ENCODE measurements at places on chromosomes 2 and 18.

- DNase-seq, result no peak
Observed at GRCh38 chr2:104790901-104791495, 62.9 kb upstream of the POU3F3 start.

- no peak for DNase-seq
Observed at GRCh38 chr2:149872041-149872440, 284.5 kb upstream of the MMADHC start.

DNA sequence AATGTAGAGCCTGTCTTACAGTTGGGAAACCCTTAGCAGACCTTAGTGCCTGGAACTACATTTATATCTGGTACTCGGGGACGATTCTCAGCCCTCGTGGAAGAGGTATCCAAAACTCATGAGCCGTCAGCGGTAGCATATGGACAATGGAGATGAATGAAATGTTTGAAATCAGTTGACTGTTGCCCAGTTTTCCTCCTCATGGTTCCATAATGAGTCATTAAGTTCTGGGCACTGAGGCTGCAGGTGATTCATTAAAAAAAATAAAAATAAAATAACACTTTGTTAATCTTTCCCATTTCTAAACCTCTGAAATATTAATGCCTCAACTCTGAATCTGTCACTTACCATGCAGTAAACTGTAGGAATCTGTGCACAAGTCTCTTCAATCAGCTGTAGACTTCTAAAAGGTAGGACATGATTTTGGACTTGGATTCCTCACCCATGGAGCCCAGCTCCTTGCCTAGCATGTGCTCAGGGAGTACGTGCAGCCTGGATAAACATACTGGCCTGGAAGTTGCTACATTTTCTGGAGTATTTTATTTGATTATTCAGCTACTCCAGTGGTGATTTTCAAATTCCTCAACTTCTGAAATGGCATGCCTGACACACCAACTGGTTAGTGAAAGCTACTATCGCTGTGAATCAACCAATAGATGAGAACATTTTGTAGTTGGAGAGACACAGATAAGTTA is 979.2 kb downstream of the CNTNAP5 start:
- no peak for DNase-seq

DNA sequence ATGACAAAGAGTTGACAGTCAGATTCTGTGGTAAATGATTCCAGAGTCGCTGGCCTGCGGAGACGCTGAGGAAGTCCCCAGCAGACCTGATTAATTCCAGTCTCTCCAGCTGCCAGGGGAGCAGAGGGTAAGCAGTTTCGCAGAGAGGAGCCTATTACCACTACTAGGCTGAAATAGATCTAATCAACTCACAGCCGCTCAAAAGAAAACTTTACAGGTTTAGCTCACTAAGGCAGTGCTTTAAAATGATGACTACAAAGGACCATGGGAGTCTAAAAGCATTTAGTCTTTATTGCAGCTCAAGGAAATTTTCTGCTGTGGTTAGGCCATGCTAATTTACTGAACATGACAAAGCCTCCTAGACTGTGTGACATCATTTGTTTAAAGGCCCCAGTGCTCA is 445.6 kb upstream of the POU3F3 start:
- no peak for DNase-seq

DNA sequence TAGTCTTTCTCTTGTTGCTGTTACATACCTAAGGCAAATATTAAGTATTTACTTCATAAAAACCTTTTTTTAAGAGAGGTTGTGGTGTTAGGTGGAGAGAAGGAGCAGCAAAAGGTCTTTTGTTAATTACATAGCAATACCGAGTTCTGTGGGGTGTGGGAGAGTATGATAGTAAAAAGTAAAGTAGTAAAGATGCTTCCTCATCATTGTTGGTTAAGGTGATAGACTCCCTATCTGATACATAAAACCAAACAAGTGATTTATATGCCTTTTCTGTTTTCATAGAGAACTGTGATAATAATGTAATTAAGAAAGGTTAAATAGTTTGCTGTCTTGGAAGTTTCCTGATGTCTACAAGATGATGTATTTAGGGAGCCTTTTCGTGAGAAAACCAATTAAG is 75.4 kb downstream of the EML4 start:
- no peak for DNase-seq

DNA sequence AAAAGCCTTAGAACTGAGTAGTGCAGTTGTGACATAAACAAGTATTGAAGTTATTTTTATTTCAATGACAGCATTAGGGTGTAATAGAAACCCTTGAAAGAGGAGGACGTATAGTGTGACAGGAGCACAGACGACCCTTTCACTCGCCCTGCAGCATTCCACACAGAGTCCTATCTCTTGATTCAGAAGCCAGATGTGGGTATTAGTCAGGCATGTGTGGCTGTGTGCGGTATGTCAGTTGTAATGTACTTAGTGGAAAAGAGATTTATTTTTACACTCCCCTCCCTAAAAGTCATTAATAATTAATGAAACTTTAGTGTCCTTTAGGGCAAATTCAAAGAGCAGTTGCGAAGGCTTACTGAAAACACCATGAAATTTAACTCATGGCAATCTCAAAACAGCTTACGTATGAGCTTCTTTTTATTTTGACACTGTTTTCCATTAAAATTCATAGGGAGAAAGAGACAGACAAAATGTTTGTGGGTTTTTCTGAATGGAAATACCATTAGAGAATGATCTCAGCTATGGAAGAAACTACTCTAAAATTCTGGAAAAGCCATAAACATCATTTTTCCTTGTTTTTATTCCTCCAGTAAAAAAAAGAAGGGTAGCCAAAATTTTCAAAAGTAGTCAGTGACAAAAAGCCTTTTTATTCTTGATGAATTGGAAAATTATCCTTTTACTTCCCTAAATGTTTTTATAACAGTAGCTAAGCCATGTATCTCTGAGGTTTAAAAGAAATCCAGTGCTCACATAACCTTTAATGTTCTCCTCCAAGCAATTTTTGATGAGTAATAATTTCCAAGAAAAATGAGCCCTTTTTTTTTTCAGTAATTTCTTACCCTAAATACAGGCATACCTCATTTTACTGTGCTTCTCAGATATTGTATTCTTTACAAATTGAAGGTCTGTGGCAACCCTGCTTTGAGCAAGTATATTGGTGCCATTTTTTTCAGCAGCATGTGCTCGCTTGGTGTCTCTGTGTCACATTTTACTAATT is 84.0 kb upstream of the DSEL start:
- no peak for DNase-seq
